ENCODE measurements at places on chromosomes 13 and 19. TPM values are rescaled to one million over a fixed set of nuclear protein-coding genes. Genes with fewer than 3 reads are reported as not detected.

GRCh38 chr13:99935772-99936171, 35.8 kb downstream of the ZIC5 start:
- no peak for DNase-seq
- H3K4me1 ChIP-seq, result peaks cover 9% of the 10 kb centered on the region
- H3K4me3 ChIP-seq, result no peak overlapping the region
- no peaks in the 10 kb centered on the region for H3K36me3 ChIP-seq
- H3K27me3 ChIP-seq, result peaks cover 35% of the 10 kb centered on the region

DNA sequence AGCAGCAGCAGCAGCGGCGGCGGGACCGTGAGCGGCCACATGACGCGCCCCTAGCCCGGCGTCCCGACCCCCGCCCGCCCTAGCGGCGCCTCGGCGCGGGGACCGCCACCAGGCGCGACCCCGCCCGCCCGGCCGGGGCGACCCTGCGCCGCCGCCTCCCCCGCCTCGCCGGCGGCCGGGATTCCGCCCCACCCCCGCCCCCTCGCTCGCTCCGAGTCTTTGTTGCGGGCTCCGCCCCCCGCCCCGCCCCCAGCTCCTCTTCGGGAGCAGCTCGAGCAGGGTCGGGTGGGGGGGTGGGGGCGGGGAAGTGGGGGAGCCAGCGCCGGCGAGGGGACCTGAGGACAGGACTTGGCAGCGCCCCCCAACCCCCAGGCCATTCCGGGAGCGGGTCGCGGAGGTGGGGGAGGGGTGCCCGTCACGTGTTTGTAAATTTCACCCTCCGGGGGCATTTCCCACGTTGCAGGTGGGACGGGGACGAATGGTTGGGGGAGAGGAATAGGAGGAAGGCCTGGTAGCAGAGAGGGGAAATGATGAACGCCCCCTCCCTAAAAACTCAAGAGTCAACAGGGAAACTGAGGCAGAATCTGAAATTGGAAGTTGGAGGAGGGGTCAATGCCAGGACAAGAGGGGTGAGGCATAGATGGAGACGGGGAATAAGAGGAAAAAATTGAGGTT, at the start of gene OLFM2:
OLFM2 (minus strand) TSS at position 190 of the 675 bp plus-strand sequence; CDS start at position 41, 149 bp downstream.
- no peaks in the 10 kb centered on the region for H3K36me3 ChIP-seq
- peak within 1 kb of the TSS; percentile 91 for H3K27ac ChIP-seq
- H3K4me1 ChIP-seq, result peaks cover 27% of the 10 kb centered on the region
- no peak for DNase-seq

DNA sequence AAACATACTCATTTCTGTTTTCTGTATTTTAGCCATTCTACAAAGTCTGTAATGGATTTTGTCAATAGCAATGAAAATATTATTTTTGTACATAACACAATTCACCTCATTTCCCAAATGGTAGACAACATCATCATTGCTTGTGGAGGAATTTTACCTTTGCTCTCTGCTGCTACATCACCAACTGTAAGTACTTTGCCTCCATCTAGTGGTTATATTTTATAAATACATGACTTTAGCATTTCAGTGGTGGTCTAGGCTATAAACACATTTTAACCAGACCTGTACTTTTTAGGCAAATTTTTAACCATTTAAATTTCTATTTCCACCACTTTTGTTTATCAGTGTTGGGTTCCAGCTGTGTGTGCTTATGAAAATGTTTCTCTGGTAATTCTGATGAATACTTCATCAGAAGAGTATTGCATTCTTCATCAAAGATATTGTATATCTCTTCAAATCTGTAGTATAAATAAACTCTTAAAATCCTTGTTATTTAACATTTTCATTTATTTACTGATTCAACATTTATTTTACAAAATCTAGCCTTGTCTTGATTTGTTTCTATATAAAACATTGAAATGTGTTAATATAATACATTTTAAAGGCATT, 222.4 kb downstream of the NBEA start:
- no peaks in the 10 kb centered on the region for H3K4me1 ChIP-seq
- H3K27me3 ChIP-seq, result no peaks in the 10 kb centered on the region
- H3K4me3 ChIP-seq, result no peak overlapping the region

GRCh38 chr13:30615866-30616541, 1.7 kb upstream of the USPL1 start:
- peaks cover 4% of the 10 kb centered on the region for H3K36me3 ChIP-seq
- no peak overlapping the region for H3K27ac ChIP-seq
- H3K4me3 ChIP-seq, result no peak overlapping the region
- no peak for DNase-seq

- no peak overlapping the region for H3K27ac ChIP-seq
- H3K27me3 ChIP-seq, result no peaks in the 10 kb centered on the region
- no peak for DNase-seq
- H3K36me3 ChIP-seq, result peaks cover 27% of the 10 kb centered on the region
- H3K4me1 ChIP-seq, result no peaks in the 10 kb centered on the region
Observed at GRCh38 chr19:15390814-15391213, 11.2 kb upstream of the AKAP8 start.

DNA sequence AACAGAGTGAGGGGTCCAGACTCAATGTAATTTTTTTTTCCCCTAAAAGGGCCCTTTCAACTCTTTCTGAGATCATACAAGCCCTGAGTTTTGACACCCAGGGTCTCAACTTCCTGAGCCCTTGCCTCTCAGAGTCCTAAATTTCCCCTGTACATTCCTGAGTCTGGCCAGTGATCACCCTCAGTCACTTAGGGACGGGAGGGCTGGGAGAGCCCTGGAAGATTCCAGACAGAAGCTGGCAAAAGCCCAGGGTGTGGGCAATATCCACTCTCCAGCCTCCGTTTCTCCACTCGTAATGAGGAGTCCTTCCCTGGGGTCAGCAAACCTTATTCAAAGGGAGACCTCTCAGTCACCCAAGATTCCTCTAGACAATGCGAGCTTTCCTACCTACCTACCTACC, 1.6 kb downstream of the PPP1R13L start:
- H3K27ac ChIP-seq, result peak overlapping the region; percentile 98
- H3K4me1 ChIP-seq, result peaks cover 37% of the 10 kb centered on the region
- DNase-seq, result no peak
- peaks cover 45% of the 10 kb centered on the region for H3K27me3 ChIP-seq

- H3K27me3 ChIP-seq, result no peaks in the 10 kb centered on the region
- no peaks in the 10 kb centered on the region for H3K36me3 ChIP-seq
- no peak overlapping the region for H3K4me3 ChIP-seq
- H3K27ac ChIP-seq, result no peak overlapping the region
- H3K4me1 ChIP-seq, result peaks cover 4% of the 10 kb centered on the region
- DNase-seq, result no peak
Observed at GRCh38 chr13:30567072-30567471, 50.6 kb upstream of the USPL1 start.

GRCh38 chr13:95056266-95056665, 245.0 kb downstream of the ABCC4 start:
- H3K36me3 ChIP-seq, result peaks cover 4% of the 10 kb centered on the region
- H3K27ac ChIP-seq, result peak overlapping the region; percentile 13
- DNase-seq, result no peak
- no peaks in the 10 kb centered on the region for H3K27me3 ChIP-seq

GRCh38 chr19:42563352-42564210, 31.1 kb downstream of the CEACAM8 start:
- DNase-seq, result no peak
- H3K36me3 ChIP-seq, result no peaks in the 10 kb centered on the region
- H3K27me3 ChIP-seq, result peaks cover 29% of the 10 kb centered on the region
- no peaks in the 10 kb centered on the region for H3K4me1 ChIP-seq

- no peaks in the 10 kb centered on the region for H3K4me1 ChIP-seq
- no peak overlapping the region for H3K4me3 ChIP-seq
- DNase-seq, result no peak
- no peaks in the 10 kb centered on the region for H3K27me3 ChIP-seq
Observed at GRCh38 chr13:70694996-70695715, 586.9 kb upstream of the KLHL1 start.

DNA sequence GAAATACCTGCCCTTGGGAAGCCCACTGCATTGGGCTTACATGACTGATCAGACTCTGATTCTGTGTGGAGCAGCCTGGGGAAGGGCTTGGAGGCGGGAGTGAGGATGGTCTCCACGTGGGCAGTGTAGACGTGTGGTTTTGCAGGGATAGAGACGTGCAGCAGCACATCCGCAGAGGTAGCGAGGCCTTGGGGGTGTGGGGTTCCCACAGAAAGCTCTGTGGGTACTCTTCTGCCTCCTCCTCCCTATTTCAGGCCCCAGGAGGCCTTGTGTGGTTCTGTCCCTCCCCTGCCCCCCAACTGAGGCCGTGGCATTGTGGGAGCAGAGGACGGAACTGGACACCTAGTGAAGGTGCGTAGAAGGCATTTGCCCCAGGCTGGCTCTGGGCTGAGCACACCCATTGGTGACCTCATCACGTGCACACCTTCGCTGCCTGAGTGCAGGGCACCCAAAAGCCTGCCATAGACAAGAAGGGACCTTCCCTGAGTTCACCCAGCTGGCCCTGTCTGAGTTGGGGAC, 28.9 kb downstream of the PPP1R37 start:
- no peaks in the 10 kb centered on the region for H3K27me3 ChIP-seq
- H3K4me3 ChIP-seq, result no peak overlapping the region
- peaks cover 46% of the 10 kb centered on the region for H3K4me1 ChIP-seq

GRCh38 chr19:41192574-41193429, at the start of gene CYP2S1:
Gene CYP2S1 (plus strand): TSS chr19:41193219. CDS start chr19:41193265, 46 bp downstream.
- peak within 1 kb of the TSS; percentile 92 for H3K4me3 ChIP-seq
- H3K27ac ChIP-seq, result peak within 1 kb of the TSS; percentile 74
- H3K27me3 ChIP-seq, result peaks cover 55% of the 10 kb centered on the region
- H3K36me3 ChIP-seq, result no peaks in the 10 kb centered on the region
- peaks cover 17% of the 10 kb centered on the region for H3K4me1 ChIP-seq

DNA sequence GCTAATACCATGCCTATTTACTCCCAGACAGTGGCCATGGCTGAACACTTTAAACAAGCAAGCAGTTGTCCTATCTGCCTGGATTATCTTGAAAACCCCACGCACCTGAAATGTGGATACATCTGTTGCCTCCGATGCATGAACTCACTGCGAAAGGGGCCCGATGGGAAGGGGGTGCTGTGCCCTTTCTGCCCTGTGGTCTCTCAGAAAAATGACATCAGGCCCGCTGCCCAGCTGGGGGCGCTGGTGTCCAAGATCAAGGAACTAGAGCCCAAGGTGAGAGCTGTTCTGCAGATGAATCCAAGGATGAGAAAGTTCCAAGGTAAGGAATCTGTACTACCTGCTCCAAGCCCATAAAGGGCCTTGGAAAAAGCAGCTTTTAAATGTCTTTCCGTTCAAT, 8.6 kb downstream of the RFPL4AL1 start:
- no peaks in the 10 kb centered on the region for H3K36me3 ChIP-seq
- no peak overlapping the region for H3K4me3 ChIP-seq
- no peaks in the 10 kb centered on the region for H3K27me3 ChIP-seq
- no peak overlapping the region for H3K27ac ChIP-seq
- DNase-seq, result no peak

TNFRSF19 gene
- total RNA-seq, result 64.4 TPM

PSG4 gene
- total RNA-seq, result not detected

FGF22 gene
- not detected for total RNA-seq

ALG11 gene
- 40.9 TPM for total RNA-seq

VSTM2B gene
- total RNA-seq, result not detected

CEBPA gene
- total RNA-seq, result 24.4 TPM

SIGLEC12 gene
- total RNA-seq, result not detected

Data from type B pancreatic cell (in vitro differentiated cells).